Left ventricle myocardium superior (tissue), 1 donor: ENCODE measurements at places on chromosomes 12 and 14.

GRCh38 chr14:51954031-51954430 is 35.3 kb upstream of the RTRAF start:
- DNase-seq: no peak

DNA sequence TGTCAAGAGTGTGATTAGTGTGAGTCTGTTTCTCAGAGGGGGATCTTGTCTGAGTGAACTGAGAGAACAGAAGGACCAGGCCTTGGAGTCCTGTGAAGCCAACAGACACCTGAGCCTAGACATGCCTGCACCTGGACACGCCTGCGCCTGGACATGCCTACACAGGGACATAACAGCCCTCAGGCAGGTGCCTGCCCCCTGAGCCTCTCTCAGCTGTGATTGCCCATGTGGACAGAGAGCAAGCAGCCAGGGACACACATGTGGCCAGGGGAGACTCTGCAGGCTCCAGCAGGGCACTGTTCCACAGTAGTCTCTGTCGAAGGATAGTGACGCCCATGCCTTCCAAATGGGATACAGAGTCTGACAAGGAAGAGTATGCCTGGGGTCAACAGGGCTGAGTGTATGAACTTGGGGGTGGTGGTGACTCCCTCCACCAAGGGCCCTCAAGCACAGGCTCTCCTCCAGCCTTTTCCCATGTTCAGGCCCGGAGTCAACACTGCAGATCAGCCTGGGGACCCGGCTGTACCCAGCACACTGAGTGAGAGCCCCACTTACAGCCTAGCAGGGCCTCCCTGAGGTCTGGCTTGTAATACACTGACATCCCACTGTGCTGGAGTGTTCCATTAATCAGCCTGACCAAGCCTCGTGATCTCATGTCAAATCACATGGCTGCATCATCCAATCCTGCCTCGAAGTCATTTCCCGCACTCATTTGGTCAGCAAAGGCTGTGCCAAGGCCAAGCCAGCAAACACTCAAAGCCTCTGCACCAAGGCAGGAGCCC is 173.0 kb downstream of the CALM1 start:
- no peak for DNase-seq

GRCh38 chr14:70782361-70782760 is 27.0 kb downstream of the MAP3K9 start:
- no peak for DNase-seq

DNA sequence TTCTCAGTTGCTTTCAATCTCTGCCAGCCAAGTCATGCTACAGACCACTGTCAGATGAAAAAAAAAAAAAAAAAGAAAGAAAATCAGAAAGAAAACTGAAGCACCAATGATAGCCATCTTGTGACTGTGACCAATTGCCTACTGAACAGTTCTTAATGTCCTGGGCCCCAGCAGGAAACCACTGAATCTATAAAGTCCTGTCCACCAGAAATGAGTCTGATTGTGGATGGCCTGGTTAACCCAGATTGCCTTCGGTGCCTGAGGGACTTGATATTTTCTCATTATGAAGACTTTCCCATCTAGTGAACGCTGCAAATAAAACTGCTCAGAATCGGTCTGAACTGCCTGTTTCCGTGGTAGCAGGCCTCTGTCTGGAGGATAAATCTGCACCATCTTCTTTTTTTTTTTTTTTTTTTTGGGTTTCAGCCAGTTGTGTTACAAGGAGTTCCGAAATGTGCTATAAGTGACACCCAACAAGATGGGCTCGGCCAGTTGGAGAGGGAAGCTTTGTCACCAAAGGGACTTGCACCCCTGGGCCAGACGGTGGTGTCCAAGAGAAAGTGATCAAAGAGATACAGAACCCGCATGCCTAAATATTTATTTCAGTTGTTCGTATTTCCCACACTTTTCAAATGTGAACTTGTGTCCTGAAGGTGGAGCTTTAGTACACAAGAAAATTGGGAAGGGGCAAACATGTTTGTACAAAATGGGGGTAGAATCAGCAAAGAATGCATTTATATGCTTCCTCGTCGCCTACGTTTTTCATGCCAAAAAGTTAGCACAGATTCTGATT is 3.0 kb upstream of the PLXNC1 start:
- no peak for DNase-seq

- no peak for DNase-seq
These were observed 9.1 kb upstream of the TDG start for GRCh38 chr12:103956509-103957027.
